ENCODE measurements at places on chromosomes 13 and 19.

- no peak for DNase-seq
These were observed 14.3 kb upstream of the DHRS12 start for GRCh38 chr13:51818276-51818675.

DNA sequence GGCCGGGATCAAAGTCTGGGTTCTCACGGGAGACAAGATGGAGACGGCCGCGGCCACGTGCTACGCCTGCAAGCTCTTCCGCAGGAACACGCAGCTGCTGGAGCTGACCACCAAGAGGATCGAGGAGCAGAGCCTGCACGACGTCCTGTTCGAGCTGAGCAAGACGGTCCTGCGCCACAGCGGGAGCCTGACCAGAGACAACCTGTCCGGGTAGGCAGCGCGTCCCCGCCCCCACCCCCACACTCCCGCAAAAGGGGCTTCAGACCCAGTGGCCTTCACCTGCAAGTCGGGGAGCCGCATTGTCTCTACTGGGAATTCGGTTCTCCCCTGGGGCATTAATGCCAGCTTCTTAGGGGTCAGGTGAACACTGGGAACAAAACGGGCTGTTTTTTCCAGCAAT lies 114.7 kb upstream of the MCF2L start:
- no peak for DNase-seq

DNA sequence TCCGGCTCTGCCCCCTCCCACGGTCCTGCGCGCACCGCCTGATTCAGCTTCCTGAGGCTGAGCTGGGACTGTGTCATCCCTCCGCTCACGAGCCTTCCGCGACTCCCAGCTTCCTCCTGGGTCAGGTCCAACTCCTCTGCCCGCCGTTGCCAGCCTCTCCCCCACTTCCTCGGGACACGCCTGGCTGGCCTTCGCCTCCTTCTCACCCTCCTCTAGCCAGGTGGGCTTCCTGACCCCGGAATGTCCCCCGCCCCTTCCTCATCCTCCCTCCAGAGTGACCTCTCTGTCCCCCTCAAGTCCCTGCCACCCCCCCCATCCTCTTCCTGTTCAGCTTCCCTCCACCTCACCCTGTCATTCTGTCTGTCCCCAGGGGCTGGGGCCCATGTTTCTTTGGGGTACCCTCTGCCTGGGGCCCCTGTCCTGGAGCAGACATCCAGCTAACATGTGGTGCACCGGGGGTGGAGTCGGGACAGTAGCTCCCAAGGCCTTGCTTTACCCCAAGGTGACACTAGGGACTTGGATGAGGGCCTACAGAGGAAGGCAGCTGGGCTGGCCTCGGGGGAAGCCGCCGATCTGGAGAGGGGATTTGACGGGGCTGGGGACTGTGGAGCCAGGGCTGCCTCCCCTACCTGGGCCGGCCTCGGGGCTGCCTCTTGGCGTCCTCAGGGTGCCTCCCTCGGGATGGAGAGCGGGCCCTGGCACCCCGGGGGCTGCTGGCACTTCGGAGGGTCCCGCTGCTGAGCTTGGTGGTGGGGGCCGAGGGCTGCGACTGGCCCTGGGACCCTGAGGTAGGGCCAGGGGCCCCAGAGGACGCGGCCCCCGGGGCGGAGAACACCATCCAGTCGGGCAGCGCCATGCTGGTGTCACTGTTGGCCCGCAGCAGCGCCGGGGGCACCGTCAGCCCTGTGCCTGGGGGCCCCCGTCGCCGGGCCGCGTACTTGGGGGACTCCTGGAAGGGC lies 16.5 kb downstream of the SHANK1 start:
- DNase-seq: no peak

GRCh38 chr19:2813235-2814160 lies 6.2 kb upstream of the ZNF554 start:
- no peak for DNase-seq

- DNase-seq: no peak
These were observed 163.9 kb downstream of the RNF17 start for GRCh38 chr13:24927810-24928404.

GRCh38 chr13:105796081-105796480 lies 739.4 kb downstream of the EFNB2 start:
- no peak for DNase-seq

DNA sequence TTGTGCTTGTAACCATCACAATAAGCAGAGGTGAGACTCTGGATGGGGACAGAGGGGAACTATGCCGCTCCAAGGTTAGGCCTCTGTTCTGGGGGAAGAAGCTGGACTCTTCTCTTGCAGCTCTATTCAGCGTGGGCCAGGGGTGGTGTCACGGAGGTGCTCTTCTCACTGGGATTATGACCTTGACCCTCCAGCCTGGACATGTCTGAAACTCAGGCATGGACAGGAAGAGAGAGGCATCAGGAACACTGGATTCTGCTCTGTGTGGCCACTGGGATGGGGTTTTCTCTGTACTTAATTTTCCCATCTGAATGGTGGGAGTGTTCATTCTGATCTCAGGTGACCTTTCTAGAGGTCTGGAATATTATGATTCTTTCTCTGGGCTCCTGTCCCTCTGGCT lies 7.6 kb downstream of the MEGF8 start:
- DNase-seq: no peak

DNA sequence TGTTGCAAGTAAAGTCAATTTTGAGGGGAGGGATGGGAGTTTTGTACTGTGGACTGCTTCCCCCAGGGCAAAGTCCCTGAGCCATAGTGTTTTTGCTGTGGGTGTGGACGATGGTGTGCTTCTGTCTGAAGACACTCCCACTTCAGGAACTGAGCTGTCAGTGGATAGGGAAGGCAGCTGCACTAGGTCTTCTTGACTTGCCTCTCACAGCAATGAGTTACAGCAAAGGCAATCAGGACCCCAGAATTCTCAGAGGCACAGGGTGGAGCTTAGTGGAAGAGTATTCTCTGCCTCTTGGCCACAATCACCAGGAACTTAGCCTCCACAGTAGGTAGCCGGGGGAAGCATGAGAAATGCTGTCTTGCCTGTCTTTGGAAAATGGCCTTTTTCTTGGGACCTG lies 1416.6 kb upstream of the MIR17HG start:
- DNase-seq: no peak

GRCh38 chr19:39362682-39363657 lies 20.7 kb downstream of the SAMD4B start:
- DNase-seq: no peak

DNA sequence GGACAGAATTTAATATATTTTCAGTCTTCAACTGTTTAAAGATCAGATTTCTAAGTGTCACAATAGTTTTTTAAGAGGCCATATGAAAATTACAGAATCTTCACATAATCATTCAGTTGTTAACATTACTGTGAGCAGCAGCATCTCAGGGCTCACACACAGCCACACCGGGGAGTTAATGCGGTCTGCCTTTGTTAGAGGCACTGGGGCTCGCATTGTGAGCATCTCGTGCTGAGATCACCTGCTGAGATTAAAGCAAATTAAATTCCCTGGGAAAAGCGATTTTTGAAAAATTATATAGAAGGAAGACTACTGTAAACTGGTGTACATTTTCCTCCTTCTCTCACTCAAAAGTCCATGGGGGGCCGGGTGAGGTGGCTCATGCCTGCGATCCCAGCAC lies 16.6 kb downstream of the GPR12 start:
- no peak for DNase-seq

GRCh38 chr19:45098521-45099466 lies 5.8 kb downstream of the PPP1R37 start:
- DNase-seq: no peak

GRCh38 chr13:36086117-36086516 lies 45.1 kb downstream of the DCLK1 start:
- no peak for DNase-seq

DNA sequence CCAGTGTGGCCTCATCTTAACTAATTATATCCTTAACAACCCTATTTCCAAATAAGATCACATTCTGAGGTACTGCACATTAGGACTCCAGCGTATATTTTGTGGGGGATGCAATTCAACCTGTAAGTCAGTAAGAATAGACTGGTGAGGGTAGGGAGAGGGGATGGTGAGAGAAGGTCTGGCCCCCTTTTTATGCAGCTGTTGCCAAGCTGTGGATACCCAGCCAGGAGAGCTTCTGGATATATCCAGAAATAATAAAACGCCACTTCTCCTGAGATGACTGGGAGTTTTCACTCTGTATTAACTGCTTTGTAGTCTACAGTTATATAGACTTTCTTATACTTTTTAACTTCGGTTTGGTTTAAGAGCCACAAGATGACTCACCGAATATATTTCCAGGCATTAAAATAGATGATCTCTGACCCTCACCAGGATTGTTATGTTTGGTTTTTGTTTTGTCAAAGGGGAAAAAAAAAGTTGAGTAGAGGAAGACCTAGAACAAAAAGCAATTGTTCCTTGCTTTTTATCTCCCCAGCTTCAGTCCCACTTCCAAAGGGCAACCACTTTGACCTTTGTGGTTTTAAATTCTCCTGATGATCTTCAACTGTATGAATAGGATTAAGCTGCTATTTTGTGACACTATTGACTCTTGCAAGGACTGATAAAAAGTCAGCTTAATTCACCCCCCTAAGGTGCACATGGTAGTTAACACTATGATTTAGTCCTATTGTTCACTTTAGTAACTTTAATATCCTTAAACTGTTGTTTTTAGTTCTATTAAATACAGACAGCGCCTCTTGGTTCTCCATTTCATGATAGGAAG lies 3.1 kb upstream of the NEK3 start:
- DNase-seq: peak; percentile 49

GRCh38 chr13:91896547-91896946 lies 498.1 kb downstream of the GPC5 start:
- no peak for DNase-seq

GRCh38 chr13:20197361-20197834 lies 4.7 kb upstream of the GJB2 start:
- DNase-seq: peak; percentile 87

- no peak for DNase-seq
These were observed 33.5 kb upstream of the CSNK1A1L start for GRCh38 chr13:37138926-37139325.

DNA sequence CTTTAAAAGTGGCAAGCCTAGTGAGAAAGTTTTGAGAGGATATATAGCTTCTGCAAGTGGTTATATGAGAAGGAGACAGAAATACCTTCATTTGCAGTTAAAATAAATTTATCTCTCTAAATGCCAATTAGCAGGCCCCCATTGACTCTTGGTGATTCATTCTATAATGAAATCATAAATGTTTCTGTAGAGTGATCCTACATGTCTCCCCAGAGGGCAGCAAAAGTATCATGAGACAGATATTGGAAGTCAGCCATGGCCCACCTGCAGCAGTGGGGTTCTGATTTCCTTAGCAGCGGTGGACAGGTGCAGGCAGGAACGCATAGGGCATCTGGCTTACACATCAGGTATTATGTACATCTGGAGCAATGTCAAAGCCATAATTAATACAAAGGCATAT lies 385.4 kb upstream of the SLC10A2 start:
- no peak for DNase-seq

Data from KBM-7 (cell line).